ENCODE measurements at places on chromosomes 11 and 22.

DNA sequence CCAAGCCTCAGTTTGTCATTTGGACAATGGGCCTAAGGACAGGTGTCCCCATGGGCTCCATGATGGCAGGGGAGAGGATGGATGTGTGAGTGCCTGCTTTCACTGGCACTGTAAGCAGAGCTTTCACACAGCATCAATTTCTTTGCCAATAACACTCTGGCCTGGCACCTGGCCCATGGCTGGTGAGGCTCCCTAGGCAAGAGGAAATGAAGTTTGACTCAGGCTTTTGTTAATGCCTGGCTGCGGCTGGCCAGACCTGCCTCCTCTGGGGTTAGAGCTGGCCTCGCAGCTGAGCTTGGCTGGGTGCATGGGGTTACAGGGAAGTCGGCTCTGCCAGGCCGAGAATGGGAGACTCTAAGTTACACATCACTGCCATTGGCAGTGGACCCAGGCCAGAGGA is 30.0 kb upstream of the SEZ6L start:
- no peak overlapping the region for H3K27ac ChIP-seq
- no peak overlapping the region for H3K4me3 ChIP-seq
- no peaks in the 10 kb centered on the region for H3K4me1 ChIP-seq
- no peak for DNase-seq
- H3K36me3 ChIP-seq: no peaks in the 10 kb centered on the region

GRCh38 chr11:95419915-95420314 is 188.9 kb upstream of the SESN3 start:
- H3K4me1 ChIP-seq: no peaks in the 10 kb centered on the region
- H3K27ac ChIP-seq: no peak overlapping the region
- DNase-seq: no peak
- no peak overlapping the region for H3K4me3 ChIP-seq

DNA sequence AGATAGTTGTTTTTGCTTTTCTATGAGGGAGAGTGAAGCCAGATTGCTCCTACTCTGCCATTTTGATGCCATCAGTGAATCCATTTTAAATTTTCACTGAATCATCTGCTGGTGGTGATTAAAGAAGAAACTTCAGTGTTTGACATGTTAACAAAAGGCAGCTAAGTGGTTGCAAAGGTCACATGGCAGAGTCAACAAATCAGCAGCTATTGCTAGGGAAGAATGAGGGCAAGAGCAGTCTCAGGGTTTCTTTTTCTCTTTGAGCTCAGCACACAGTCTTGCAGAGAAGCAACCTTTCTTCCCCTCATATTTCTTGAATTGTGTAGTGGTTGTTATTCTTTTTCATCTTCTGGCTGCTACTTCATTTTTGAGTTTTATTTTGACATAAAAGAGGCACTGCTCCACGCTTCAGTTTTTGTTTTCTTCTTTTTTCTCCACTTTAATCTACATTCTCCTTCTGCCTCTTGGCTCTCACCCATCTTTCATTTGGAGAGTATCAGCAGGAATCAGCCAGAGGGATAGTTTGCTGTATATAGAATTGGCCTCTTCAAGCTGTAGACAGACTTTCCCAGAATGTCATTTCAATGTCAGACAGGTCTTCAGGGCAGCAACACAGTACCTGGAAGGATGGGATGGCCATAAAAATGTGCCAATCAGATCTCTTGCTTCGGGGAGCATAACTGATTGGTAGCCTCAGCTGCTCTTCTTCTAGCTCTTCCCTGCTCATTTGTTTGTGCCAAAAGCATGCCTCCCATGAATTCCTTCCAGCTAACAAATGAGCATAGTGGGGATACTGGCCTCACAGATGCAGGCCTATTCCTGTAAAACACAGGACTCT is 153.9 kb downstream of the TRPC6 start:
- H3K36me3 ChIP-seq: no peaks in the 10 kb centered on the region
- H3K4me3 ChIP-seq: no peak overlapping the region
- H3K4me1 ChIP-seq: peaks cover 8% of the 10 kb centered on the region
- H3K27ac ChIP-seq: no peak overlapping the region
- H3K27me3 ChIP-seq: no peaks in the 10 kb centered on the region

DNA sequence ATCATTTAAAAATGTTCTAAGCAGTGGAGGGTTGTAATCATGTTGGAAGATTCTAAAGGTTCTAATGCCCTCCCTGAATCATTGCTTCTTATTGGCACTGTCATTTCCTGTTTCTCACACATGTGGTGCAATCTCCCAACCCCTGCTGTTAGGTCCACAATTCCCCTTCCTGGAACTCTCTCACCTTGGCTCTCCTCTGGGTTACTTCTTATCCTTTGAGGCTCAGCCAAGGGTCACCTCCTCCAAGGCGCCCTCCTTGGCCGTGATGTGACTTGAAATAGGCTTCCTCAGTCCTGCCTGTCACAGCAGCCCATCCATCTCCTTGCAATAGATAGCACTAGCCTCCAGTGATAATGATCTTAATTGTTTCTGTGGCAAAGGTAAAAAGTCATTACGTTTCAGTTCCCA is 149.8 kb downstream of the TTC17 start:
- H3K36me3 ChIP-seq: no peaks in the 10 kb centered on the region
- DNase-seq: no peak
- H3K27me3 ChIP-seq: no peaks in the 10 kb centered on the region
- no peaks in the 10 kb centered on the region for H3K4me1 ChIP-seq

GRCh38 chr22:29971607-29972006 is 88.6 kb downstream of the MTMR3 start:
- H3K4me1 ChIP-seq: peaks cover 8% of the 10 kb centered on the region
- no peaks in the 10 kb centered on the region for H3K27me3 ChIP-seq
- H3K4me3 ChIP-seq: no peak overlapping the region
- no peak overlapping the region for H3K27ac ChIP-seq

GRCh38 chr11:46710821-46711269 is 8.2 kb upstream of the F2 start:
- H3K4me1 ChIP-seq: no peaks in the 10 kb centered on the region
- peaks cover 2% of the 10 kb centered on the region for H3K36me3 ChIP-seq
- H3K4me3 ChIP-seq: no peak overlapping the region
- H3K27ac ChIP-seq: peak overlapping the region; percentile 57
- no peak for DNase-seq
- H3K27me3 ChIP-seq: no peaks in the 10 kb centered on the region

DNA sequence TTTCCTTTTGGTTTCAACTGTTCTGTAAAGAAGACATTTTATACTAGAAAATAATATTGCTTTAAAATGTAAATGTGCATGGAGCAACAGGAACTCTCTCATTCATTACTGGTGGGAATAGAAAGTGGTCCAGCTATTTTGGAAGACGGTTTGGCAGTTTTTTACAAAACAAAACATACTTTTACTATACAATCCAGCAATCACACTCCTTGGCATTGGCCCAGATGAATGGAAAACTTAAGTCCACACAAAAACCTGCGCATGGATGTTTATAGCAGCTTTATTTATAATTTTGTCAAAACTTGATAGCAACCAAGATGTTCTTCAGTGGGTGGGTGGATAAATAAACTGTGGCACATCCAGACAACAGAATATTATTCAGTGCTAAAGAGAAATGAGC is 49.9 kb upstream of the SEPTIN5 start:
- H3K4me1 ChIP-seq: peaks cover 12% of the 10 kb centered on the region
- DNase-seq: no peak

GRCh38 chr11:121439759-121440158 is 12.4 kb upstream of the SORL1 start:
- H3K27me3 ChIP-seq: peaks cover 7% of the 10 kb centered on the region
- no peaks in the 10 kb centered on the region for H3K36me3 ChIP-seq
- no peak overlapping the region for H3K4me3 ChIP-seq
- H3K4me1 ChIP-seq: no peaks in the 10 kb centered on the region
- no peak overlapping the region for H3K27ac ChIP-seq

- peaks cover 13% of the 10 kb centered on the region for H3K27me3 ChIP-seq
- H3K27ac ChIP-seq: no peak overlapping the region
Observed at GRCh38 chr22:26922806-26923205, 265.4 kb downstream of the MIAT start.

GRCh38 chr11:133814588-133815100 is 30.7 kb downstream of the SPATA19 start:
- DNase-seq: no peak
- H3K27me3 ChIP-seq: no peaks in the 10 kb centered on the region
- no peaks in the 10 kb centered on the region for H3K36me3 ChIP-seq
- peaks cover 26% of the 10 kb centered on the region for H3K4me1 ChIP-seq
- H3K4me3 ChIP-seq: no peak overlapping the region

GRCh38 chr11:49208006-49208721 is at the start of gene FOLH1:
FOLH1 (minus strand) TSS chr11:49208602; CDS start chr11:49208409, 193 bp downstream.
- DNase-seq: no peak
- no peak within 1 kb of the TSS for H3K27ac ChIP-seq
- peaks cover 2% of the 10 kb centered on the region for H3K36me3 ChIP-seq
- H3K4me3 ChIP-seq: no peak within 1 kb of the TSS
- H3K27me3 ChIP-seq: no peaks in the 10 kb centered on the region
- H3K4me1 ChIP-seq: no peaks in the 10 kb centered on the region

- H3K27ac ChIP-seq: peak overlapping the region; percentile 6
- peak overlapping the region; percentile 8 for H3K4me3 ChIP-seq
- peaks cover 2% of the 10 kb centered on the region for H3K36me3 ChIP-seq
- H3K4me1 ChIP-seq: peaks cover 69% of the 10 kb centered on the region
Observed at GRCh38 chr11:68329978-68330699, 17.7 kb downstream of the LRP5 start.

- H3K27me3 ChIP-seq: no peaks in the 10 kb centered on the region
- no peaks in the 10 kb centered on the region for H3K4me1 ChIP-seq
- DNase-seq: no peak
- no peak overlapping the region for H3K27ac ChIP-seq
Observed at GRCh38 chr11:76564364-76564763, 106.2 kb downstream of the LRRC32 start.

Measured in neural crest cell (in vitro differentiated cells).